Cerebellar cortex (tissue), 1 donor: ENCODE measurements at places on chromosomes 4 and X.

GRCh38 chr4:150743564-150744342 lies 161.8 kb downstream of the MAB21L2 start:
- no peak for DNase-seq

- no peak for DNase-seq
Measured at GRCh38 chr4:8613421-8614364, 21.1 kb downstream of the CPZ start.

GRCh38 chr4:56465599-56466295 lies 1.7 kb upstream of the SRP72 start:
- no peak for DNase-seq

GRCh38 chr4:112381996-112382692 lies 85.0 kb downstream of the ALPK1 start:
- no peak for DNase-seq

DNA sequence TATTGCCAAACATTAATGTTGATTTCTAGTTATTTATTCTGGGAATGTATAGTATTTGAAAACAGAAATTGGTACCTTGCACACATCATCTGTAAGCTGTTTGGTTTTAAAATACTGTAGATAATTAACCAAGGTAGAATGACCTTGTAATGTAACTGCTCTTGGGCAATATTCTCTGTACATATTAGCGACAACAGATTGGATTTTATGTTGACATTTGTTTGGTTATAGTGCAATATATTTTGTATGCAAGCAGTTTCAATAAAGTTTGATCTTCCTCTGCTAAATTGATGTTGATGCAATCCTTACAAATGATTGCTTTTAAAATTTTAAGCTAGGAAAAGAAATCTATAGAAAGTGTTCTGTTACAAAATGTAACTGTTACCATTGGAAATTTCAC lies 30.8 kb upstream of the FMR1NB start:
- no peak for DNase-seq
